Kidney epithelial cell (primary cell): ENCODE measurements at places on chromosomes 13 and 19.

- no peak for DNase-seq
Observed at GRCh38 chr13:112103260-112103838, 36.4 kb downstream of the SOX1 start.

- no peak for DNase-seq
Observed at GRCh38 chr13:83168590-83168989, 713.7 kb downstream of the SLITRK1 start.

- DNase-seq, result no peak
Observed at GRCh38 chr19:17076543-17076991, 990 bp downstream of the MYO9B start.

GRCh38 chr13:68439817-68440216 is 1209.7 kb upstream of the PCDH9 start:
- peak; percentile 21 for DNase-seq

DNA sequence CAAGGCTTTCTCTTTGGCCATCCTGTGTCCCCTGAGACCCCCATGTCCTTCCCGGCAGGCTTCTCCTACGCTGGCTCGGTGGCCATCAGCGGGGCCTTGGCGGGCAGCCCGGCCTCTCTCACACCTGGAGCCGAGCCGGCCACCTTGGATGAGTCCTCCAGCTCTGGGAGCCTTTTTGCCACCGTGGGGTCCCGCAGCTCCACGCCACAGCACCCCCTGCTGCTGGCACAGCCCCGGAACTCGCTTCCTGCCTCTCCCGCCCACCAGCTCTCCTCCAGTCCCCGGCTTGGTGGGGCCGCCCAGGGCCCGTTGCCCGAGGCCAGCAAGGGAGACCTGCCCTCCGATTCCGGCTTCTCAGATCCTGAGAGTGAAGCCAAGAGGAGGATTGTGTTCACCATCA is 14.2 kb downstream of the PLEKHJ1 start:
- no peak for DNase-seq
